ENCODE measurements at places on chromosomes 7 and 10. TPM values are rescaled to one million over a fixed set of nuclear protein-coding genes. Genes with fewer than 3 reads are reported as not detected.

The IMMP2L gene
- polyA plus RNA-seq: 12.0 TPM

The HTR5A gene
- not detected for polyA plus RNA-seq

The ADK gene
- polyA plus RNA-seq: 92.6 TPM

The PROSER2 gene
- 13.0 TPM for polyA plus RNA-seq

The OR2A5 gene
- not detected for polyA plus RNA-seq

The FAM25C gene
- 26.2 TPM for polyA plus RNA-seq

The EPC1 gene
- 15.5 TPM for polyA plus RNA-seq

- H3K36me3 ChIP-seq: no peaks in the 10 kb centered on the region
- H3K27ac ChIP-seq: no peak overlapping the region
- DNase-seq: no peak
- no peak overlapping the region for H3K4me3 ChIP-seq
- H3K27me3 ChIP-seq: peaks cover 4% of the 10 kb centered on the region
- no peaks in the 10 kb centered on the region for H3K4me1 ChIP-seq
Observed at GRCh38 chr7:150862356-150862755, 10.0 kb downstream of the AOC1 start.

DNA sequence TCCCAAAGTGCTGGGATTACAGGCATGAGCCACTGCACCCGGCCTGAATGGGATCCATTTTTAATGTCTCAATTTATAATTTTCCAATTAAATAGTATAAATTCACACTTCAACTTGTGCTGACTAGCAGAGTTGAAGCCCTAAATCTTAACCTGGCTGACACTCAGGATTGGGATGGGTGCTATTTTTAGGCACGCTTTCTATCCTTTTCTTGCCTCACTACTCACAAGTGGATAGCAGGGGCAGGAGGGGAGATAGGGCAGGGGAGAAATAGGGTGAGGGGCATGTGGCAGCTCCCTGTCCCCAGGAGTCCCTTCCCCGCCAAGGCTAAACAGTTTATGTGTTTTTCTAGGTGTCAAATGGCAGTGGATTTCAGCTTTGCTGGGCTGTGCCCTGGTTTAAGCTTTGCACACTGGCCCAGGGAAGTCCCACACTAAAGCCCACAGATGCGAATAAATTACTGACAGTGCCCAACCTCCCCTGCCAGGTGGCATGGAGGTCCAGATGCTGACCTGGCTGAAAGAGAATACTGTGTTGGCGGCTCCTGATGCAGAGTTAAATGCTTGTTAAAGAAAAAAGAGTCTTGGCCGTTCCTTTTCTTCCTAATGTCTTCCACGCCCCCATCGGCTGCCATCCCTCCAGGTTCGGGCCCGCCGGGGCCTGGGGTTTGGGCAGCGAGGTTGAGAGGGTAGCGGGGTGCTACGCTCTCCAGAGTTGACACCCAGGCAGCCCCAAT is 36.2 kb upstream of the EFCAB10 start:
- H3K4me1 ChIP-seq: no peaks in the 10 kb centered on the region
- H3K4me3 ChIP-seq: no peak overlapping the region
- no peak overlapping the region for H3K27ac ChIP-seq
- H3K27me3 ChIP-seq: no peaks in the 10 kb centered on the region
- H3K36me3 ChIP-seq: peaks cover 7% of the 10 kb centered on the region
- DNase-seq: no peak

- no peaks in the 10 kb centered on the region for H3K36me3 ChIP-seq
- no peaks in the 10 kb centered on the region for H3K4me1 ChIP-seq
- H3K27me3 ChIP-seq: no peaks in the 10 kb centered on the region
- no peak overlapping the region for H3K4me3 ChIP-seq
Observed at GRCh38 chr7:51019191-51019844, 236.6 kb upstream of the GRB10 start.

GRCh38 chr10:43781480-43782361 is 133.0 kb upstream of the ZNF32 start:
- no peaks in the 10 kb centered on the region for H3K4me1 ChIP-seq
- DNase-seq: no peak
- no peaks in the 10 kb centered on the region for H3K36me3 ChIP-seq
- no peak overlapping the region for H3K27ac ChIP-seq
- H3K27me3 ChIP-seq: no peaks in the 10 kb centered on the region

DNA sequence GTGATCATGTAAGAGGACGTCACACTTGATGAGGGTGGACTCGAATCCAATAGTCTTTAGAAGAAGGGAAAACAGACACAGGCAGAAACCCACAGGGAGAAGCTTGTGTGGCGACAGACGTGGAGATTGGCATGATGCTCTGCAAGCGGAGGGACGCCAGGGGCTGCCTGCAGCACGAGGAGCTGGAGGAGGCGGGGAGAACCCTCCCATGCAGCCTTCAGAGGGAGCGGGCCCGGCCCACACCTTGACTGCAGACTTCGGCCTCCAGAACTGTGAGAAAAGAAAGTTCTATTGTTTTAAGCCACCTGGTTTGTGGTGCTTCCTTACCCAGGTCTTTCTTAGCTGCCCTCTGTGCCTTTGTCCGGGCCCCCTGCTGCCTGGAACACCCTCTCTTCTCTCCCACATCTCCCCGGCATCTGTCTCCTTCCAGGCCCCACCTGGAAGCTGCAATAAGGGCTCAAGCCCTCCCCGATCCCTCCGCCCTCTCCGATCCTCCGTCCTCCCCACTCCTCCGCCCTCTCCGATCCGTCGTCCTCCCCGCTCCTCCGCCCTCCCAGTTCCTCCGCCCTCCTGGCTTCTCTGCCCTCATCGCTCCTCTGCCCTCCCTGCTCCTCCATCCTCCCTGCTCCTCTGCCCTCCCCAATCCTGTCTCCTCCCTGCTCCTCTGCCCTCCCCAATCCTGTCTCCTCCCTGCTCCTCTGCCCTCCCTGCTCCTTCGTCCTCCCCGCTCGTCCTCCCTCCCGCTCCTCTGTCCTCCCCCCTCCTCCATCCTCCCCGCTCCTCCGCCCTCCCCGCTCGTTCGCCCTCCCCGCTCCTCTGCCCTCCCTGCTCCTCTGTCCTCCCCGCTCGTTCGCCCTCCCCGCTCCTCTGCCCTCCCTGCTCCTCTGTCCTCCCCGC is 17.4 kb upstream of the PRKAG2 start:
- DNase-seq: no peak
- peaks cover 7% of the 10 kb centered on the region for H3K4me1 ChIP-seq
- no peaks in the 10 kb centered on the region for H3K36me3 ChIP-seq
- no peak overlapping the region for H3K4me3 ChIP-seq
- H3K27ac ChIP-seq: no peak overlapping the region

GRCh38 chr7:114298011-114298410 is 116.6 kb upstream of the FOXP2 start:
- H3K27me3 ChIP-seq: no peaks in the 10 kb centered on the region
- peak; percentile 23 for DNase-seq
- no peak overlapping the region for H3K4me3 ChIP-seq
- H3K36me3 ChIP-seq: no peaks in the 10 kb centered on the region

- H3K27me3 ChIP-seq: no peaks in the 10 kb centered on the region
- H3K4me1 ChIP-seq: peaks cover 6% of the 10 kb centered on the region
- H3K4me3 ChIP-seq: no peak overlapping the region
- no peaks in the 10 kb centered on the region for H3K36me3 ChIP-seq
Observed at GRCh38 chr10:4018054-4018511, 233.1 kb upstream of the KLF6 start.

- H3K27ac ChIP-seq: no peak overlapping the region
- H3K27me3 ChIP-seq: no peaks in the 10 kb centered on the region
- H3K36me3 ChIP-seq: no peaks in the 10 kb centered on the region
- no peak for DNase-seq
- no peaks in the 10 kb centered on the region for H3K4me1 ChIP-seq
Observed at GRCh38 chr10:52639652-52640051, 132.9 kb downstream of the MBL2 start.

DNA sequence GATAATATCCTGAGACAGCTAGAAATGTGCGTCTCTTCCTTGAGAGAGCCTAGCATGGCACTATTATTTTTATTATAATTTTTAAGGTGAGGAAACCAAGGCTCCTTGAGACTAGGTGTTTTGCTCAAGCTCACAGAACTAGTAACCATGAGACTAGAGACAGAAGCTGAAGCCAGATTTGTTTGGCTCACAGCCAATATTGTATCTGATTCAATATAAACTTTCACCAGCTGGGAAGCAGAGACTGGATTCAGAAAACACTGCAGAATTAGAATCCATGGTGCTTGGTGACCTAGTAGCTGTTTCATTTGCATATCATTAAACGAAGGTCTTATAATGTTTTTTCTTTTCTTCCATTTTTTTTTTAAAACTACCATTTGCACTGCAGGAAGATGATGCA is 64.4 kb downstream of the DNAJB9 start:
- no peak overlapping the region for H3K27ac ChIP-seq
- H3K36me3 ChIP-seq: no peaks in the 10 kb centered on the region
- H3K27me3 ChIP-seq: no peaks in the 10 kb centered on the region
- DNase-seq: no peak
- no peak overlapping the region for H3K4me3 ChIP-seq
- H3K4me1 ChIP-seq: no peaks in the 10 kb centered on the region
